ENCODE measurements at places on chromosomes 11 and 22.

GRCh38 chr22:27775758-27776649 lies 25.6 kb downstream of the MN1 start:
- peak overlapping the region; percentile 61 for H3K27ac ChIP-seq
- no peak for DNase-seq
- H3K4me1 ChIP-seq: peaks cover 16% of the 10 kb centered on the region

DNA sequence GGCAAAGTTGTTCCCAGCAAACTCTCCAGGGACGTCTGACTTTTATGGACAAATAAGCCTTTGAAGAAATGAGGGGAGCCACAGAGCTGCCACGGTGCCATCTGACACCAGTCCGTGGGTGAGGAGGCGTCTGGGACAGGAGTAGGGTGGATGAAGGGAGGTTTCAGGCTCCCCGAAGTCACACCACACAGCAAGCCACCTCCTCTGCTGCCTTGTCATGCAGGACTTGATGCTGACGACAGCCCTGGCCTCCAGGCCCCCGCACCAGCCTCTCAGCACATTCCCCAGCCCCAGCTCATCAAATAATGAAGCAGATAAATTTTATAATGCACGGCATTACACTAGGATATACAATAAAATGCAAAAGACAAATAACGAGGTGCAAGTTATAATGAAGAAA lies 156.5 kb downstream of the CEP164 start:
- H3K36me3 ChIP-seq: no peaks in the 10 kb centered on the region
- no peak for DNase-seq
- H3K27ac ChIP-seq: no peak overlapping the region
- peaks cover 42% of the 10 kb centered on the region for H3K27me3 ChIP-seq
- peaks cover 5% of the 10 kb centered on the region for H3K4me1 ChIP-seq

GRCh38 chr11:86916330-86916729 lies 38.9 kb downstream of the FZD4 start:
- H3K27ac ChIP-seq: peak overlapping the region; percentile 89
- H3K4me3 ChIP-seq: no peak overlapping the region

DNA sequence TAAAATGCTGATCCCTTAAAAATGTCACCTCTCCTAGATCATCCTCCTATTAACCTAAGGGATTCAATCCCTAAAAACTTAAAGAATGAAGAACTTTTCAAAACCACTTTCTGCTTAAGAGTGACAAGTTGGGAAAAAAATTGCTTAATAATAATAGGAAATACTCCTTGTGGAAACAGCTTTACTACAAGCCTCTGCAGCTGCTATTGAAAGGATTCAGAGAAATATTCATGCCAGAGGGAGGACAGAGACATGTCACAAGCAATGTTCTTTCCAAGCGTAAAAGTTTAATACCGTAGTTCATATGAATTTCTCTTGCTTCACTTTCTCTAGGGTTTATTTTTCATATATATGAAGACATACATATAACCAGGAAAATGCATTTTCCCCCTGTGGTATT lies 98.2 kb downstream of the ARHGAP20 start:
- no peak overlapping the region for H3K4me3 ChIP-seq
- H3K27me3 ChIP-seq: no peaks in the 10 kb centered on the region
- H3K27ac ChIP-seq: no peak overlapping the region
- H3K36me3 ChIP-seq: peaks cover 9% of the 10 kb centered on the region

DNA sequence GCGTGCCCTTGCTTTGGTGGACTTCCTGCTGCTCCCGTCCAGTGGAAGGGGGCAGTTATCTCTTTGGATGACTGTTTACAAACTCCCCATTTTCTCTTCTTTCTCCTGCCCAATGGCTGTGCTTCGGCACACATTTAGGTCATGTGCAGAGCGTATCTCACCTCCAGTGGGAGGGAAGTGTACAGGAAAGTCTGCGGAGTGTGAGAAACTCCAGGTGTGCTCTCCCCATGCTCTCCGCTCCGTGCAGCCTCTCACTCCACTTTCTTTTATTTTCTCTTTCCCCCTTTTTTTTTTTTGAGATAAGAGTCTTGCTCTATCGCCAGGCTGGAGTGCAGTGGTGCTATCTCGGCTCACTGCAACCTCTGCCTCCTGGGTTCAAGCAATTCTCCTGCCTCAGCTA lies 11.9 kb upstream of the TEF start:
- no peaks in the 10 kb centered on the region for H3K36me3 ChIP-seq
- peaks cover 23% of the 10 kb centered on the region for H3K4me1 ChIP-seq
- H3K4me3 ChIP-seq: no peak overlapping the region
- no peak overlapping the region for H3K27ac ChIP-seq

DNA sequence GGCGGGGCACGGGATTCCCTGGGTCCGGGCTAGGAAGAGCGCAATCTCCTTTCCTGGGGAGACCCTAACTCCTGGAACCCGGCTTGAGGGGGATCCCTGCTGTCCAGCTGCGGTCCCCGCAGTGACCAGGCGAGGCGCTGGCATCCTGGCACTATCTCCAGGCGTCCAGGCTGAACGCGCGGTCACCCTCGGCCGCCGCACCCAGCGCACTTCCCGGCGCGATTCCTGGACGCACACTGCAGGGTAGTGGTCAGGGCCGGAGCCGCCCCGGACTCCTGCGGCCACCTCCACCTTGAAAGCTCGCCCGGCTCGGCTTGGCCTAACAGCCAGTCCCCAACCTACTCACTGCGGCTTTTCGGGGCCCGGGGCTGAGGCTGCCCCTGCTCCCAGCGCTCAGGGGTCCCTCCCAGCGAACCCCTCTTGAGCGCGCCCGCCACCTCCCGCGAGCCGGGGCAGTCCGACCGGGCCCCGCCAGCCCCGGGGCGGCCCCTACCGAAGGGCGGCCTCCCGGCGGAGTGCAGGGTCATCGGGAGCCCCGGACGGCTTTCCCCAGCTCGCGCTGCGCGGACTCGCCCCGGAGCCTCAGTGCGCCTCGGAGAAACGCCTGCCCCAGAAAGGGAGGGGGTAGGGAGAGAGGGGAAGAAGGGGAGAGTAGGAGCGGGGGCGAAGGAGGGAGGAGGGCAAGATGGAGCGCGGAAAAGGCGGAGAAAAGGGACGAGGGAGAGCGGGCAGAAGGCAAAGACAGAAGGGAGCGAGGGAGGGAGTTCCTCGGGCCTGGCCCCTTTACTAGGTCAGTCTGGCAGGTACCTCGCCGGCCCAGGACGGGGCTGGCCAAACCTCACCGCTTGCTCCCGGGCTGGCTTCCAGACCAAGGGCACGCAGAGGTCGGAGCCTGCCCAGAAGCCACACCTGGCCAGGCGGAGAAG lies 1.0 kb downstream of the POU2AF3 start:
- peaks cover 39% of the 10 kb centered on the region for H3K27me3 ChIP-seq
- DNase-seq: peak; percentile 70
- H3K27ac ChIP-seq: no peak overlapping the region
- H3K4me1 ChIP-seq: peaks cover 34% of the 10 kb centered on the region
- peaks cover 2% of the 10 kb centered on the region for H3K36me3 ChIP-seq

DNA sequence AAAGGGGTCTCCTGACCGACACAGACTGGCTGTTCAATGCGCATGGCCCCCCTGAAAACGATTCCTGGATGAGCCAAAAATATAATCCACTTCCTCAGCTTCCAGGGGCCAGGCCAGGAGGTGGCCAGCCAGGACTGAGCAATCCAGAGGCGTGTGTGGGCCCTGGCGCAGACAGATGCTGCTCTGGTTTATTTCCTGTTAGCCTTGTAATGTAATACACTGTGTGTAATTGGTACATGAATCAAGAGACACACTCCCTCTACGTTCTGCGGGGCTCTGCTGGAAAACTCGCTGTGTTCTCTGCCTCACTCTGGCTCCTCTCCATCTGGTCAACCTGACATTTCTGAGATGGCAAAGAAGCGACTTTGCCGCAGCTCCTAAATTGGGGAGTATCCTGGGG lies 26.3 kb upstream of the ISX start:
- DNase-seq: no peak
- no peak overlapping the region for H3K27ac ChIP-seq
- H3K36me3 ChIP-seq: no peaks in the 10 kb centered on the region
- H3K27me3 ChIP-seq: peaks cover 2% of the 10 kb centered on the region
- H3K4me3 ChIP-seq: no peak overlapping the region

DNA sequence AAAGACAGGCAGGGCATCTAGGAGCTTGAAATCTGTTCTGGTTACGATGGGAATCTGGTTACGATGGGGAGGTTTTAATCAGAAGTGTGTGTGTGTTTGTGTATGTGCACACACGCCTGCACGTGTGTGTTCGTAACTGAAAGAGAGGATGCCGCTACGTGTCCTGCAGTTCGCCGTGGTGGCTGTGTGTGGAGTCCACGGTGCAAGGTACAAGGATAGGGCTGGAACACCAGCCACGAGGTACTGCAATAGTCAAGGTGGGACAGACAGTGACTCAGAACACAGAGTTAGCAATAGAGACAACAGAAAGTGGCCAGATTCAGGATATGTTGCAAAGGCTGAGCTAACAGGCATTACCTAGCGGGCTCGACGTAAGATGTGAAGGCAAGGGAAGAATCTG lies 46.7 kb downstream of the IGSF9B start:
- no peaks in the 10 kb centered on the region for H3K36me3 ChIP-seq
- no peak for DNase-seq
- no peak overlapping the region for H3K4me3 ChIP-seq
- peaks cover 5% of the 10 kb centered on the region for H3K27me3 ChIP-seq
- H3K4me1 ChIP-seq: no peaks in the 10 kb centered on the region
- no peak overlapping the region for H3K27ac ChIP-seq

DNA sequence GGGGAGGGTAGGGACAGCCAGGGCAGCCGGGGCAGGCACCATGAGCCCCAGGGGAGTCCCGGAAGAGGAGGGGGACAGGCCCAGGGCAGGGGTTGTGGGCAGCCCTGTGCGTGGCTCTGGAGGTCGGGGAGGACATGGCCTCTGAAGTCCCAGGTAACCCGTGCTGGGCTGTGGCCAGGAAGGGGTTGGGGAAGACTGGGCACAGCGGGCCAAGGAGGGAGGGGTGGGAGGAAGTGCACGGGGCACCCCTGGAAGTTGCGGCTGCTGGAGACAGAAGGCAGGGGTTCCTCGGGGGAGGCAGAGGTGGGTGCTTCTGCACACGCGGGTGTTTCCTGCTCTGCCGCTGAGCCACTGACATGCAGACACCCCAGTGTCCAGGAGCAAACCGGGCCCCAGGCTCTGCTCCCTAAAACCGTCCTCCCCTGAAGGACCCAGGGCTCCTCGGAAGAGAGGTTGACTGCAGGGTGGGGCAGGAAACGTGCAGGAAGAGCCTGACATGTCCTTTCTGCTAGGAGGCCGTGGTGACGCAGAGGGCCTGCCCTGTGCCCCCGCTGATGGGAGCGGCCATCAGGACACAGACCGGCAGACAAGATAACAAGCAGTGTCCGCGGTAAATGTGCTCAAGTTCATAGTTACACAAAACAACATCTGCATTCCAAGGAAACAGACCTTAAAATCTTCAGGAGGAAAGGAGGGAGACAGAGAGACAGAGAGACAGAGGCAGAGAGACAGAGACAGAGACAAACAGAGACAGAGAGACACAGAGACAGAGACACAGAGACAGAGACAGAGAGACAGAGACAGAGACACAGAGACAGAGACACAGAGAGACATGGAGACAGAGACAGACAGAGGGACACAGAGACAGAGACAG lies 5.7 kb downstream of the TNNI2 start:
- no peak overlapping the region for H3K4me3 ChIP-seq
- H3K4me1 ChIP-seq: peaks cover 20% of the 10 kb centered on the region
- no peaks in the 10 kb centered on the region for H3K36me3 ChIP-seq
- H3K27me3 ChIP-seq: peaks cover 1% of the 10 kb centered on the region
- DNase-seq: no peak
- peak overlapping the region; percentile 32 for H3K27ac ChIP-seq

GRCh38 chr11:3866206-3866605 lies 10.7 kb downstream of the STIM1 start:
- H3K27me3 ChIP-seq: no peaks in the 10 kb centered on the region
- H3K27ac ChIP-seq: peak overlapping the region; percentile 74
- no peak for DNase-seq
- H3K4me3 ChIP-seq: no peak overlapping the region

GRCh38 chr11:70547386-70547785 lies 149.1 kb downstream of the CTTN start:
- H3K27ac ChIP-seq: no peak overlapping the region
- H3K27me3 ChIP-seq: no peaks in the 10 kb centered on the region
- peaks cover 7% of the 10 kb centered on the region for H3K4me1 ChIP-seq
- H3K36me3 ChIP-seq: no peaks in the 10 kb centered on the region

DNA sequence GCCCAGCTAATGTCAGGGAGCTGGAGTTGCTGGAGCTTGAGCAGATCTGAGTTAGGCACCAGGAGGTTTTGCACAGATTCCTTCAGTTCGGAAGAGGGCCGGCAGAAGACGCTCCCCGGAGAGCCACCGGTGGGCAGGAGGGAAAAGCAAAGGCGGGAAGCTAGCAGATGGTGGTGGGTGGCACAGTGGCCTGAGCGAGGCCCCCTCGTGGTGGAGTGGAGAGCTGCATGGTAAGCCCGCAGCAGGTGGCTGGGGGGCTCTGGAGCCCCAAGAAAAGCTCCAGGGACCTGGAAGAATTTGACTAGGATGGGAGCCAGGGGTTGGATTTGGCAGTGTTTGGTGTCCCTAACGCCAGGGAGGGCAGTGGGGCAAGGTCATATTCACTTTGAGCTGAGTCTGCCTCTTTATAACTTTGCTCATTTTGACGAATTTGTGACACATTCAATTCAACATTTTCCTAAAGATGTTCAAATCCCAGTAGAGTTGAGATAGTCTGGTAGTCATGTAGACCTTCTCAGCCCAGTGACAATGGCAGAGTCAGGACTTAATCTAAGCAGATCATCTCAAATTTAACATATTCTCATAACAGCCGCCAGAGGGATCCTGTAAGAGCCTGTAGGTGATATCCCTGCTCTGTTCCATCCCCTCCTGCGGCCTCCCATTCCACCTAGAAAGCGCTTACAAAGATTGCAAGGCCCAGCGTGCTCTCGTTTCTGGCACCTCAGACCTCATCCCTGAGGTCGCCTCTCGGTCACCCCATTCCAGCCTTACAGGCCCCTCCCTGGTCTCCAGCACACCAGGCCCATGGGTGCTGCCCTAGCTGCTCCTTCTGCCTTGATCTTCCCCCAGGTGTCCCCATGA lies 57.9 kb downstream of the TRIM29 start:
- no peak overlapping the region for H3K4me3 ChIP-seq
- H3K27me3 ChIP-seq: no peaks in the 10 kb centered on the region
- no peak for DNase-seq

- peak overlapping the region; percentile 40 for H3K27ac ChIP-seq
- H3K4me1 ChIP-seq: peaks cover 35% of the 10 kb centered on the region
- H3K4me3 ChIP-seq: no peak overlapping the region
- no peaks in the 10 kb centered on the region for H3K27me3 ChIP-seq
- DNase-seq: no peak
Observed at GRCh38 chr22:35921777-35922176, 106.8 kb downstream of the RBFOX2 start.

DNA sequence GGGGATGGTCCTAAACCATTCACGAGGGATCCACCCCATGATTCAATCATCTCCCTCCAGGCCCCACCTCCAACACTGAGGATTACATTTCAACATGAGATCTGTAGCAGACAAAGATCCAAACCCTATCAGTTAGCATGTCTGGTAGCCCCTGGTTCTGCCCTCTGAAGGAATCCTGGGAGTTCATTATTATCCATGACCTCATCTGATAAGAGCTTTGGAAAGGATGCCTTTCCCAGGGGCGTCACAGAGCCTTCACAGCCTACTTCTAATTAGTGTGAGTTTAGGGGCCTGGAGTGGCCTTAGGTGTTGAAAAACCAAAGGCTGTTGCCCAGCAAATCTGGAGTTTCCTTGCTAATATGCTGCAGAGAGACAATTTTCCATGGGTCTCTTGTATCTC lies 8.6 kb upstream of the EIF3M start:
- peaks cover 43% of the 10 kb centered on the region for H3K4me1 ChIP-seq
- H3K27ac ChIP-seq: no peak overlapping the region
- no peaks in the 10 kb centered on the region for H3K36me3 ChIP-seq
